ENCODE measurements at places on chromosomes 1 and 21.

DNA sequence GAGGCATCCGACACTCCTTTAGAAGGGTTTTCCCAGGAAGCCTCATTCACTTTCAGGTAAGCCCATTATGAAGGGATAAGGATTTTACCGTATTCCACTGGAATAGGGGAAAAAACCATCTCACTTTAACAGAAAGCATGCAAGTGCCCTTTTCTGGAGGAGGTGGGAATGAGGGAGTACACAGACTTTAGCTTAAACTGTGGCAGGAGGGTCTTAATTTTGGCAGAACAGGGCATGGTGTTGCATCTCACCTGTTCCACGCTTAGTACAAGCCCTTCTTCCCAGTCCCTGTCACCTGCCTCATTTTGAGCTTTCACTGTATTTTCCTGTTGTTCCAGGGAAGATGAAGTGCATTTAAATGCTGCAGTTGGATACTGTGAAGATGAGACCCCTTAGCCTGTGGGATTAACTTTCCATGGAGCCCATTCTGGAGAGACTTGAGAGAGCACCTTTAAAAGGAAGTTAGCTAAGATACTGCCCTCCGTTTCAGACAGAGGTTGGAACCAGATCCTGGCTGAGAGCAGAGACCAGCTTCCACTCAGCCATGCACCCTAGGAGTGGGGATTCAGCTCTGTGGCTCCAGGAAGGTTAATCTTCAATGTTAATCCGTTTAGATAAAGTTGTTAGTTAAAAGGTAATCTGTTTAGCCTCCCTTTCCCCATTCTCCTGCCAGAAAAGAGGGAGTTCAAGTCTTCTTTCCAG lies 42.6 kb downstream of the PBX1 start:
- DNase-seq, result no peak

DNA sequence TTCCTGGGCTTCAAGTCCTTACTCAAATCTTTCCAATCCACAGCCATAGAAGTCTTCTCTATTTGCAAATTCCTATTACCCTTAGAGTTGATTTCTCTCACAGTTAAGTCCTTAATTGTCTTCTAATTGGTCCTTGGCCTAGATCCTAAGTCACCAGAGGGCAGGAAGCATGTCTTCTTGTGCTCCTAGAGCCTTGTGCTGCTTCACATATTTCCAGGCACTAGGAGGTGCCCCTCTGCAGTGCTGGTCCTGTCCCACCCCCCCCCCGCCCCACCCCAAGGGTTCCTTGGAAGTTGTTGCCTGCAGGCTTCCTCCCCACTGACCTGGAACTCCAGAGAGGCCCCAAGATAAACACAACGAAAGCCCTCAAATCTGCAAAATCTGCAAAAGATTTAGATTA lies 28.1 kb upstream of the TARBP1 start:
- no peak for DNase-seq

GRCh38 chr1:35047188-35047858 lies 15.6 kb upstream of the ZMYM6 start:
- no peak for DNase-seq

- DNase-seq, result no peak
Measured at GRCh38 chr1:3120994-3121393, 52.0 kb downstream of the PRDM16 start.

GRCh38 chr1:8083739-8084484 lies 57.8 kb upstream of the ERRFI1 start:
- no peak for DNase-seq

- DNase-seq, result no peak
Measured at GRCh38 chr1:229841230-229841629, 215.2 kb downstream of the URB2 start.

DNA sequence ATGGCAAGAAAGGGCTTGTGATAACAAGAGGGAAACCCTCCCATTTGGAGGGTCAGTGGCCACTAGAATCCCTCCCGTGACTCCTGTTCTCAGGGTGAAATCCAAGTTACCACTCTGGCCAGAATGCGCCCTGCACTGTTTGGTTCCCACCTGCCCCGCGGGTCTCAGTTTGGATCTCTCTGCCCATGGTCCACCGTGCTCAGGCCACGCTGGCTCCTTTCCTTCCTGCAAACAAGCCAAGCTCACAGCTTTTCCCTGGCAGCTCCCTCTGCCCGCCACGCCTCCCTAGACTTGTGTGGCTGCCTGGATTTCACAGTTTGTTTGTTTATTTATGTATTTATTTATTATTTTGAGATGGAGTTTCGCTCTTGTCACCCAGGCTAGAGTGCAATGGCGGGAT lies 179.5 kb upstream of the VAMP3 start:
- DNase-seq, result no peak

DNA sequence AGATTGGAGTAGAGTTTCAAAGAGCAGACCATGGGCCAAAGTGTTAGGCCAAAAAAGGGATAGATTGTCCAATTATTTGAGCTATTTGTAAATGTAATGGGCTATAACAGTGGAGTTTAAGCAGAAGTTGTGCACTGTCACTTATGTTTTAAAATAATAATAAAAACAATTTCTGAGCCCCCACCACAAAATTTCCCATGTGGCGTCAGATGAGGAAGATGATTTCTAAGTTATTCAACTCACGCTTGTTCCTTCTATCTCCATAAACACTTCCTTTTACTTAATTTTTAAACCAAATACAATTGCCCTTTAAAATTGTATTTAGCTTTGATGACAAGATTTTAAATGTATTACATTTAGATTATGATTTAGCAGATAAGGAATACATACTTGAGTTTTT lies 330.0 kb downstream of the PTPRC start:
- no peak for DNase-seq

- DNase-seq, result peak; percentile 34
Measured at GRCh38 chr1:3611170-3612019, at the start of gene MEGF6. MEGF6 (minus strand) TSS chr1:3611508; CDS start chr1:3611268, 240 bp downstream.

- no peak for DNase-seq
Measured at GRCh38 chr21:38297194-38297631, 40.4 kb downstream of the KCNJ15 start.

- no peak for DNase-seq
Measured at GRCh38 chr1:178953034-178953433, 72.7 kb upstream of the FAM20B start.

- no peak for DNase-seq
Measured at GRCh38 chr1:245831518-245831917, 675.6 kb downstream of the SMYD3 start.

- DNase-seq, result no peak
Measured at GRCh38 chr1:9840176-9840575, 16.4 kb upstream of the CLSTN1 start.

GRCh38 chr1:20035114-20035513 lies 34.9 kb upstream of the PLA2G5 start:
- no peak for DNase-seq

DNA sequence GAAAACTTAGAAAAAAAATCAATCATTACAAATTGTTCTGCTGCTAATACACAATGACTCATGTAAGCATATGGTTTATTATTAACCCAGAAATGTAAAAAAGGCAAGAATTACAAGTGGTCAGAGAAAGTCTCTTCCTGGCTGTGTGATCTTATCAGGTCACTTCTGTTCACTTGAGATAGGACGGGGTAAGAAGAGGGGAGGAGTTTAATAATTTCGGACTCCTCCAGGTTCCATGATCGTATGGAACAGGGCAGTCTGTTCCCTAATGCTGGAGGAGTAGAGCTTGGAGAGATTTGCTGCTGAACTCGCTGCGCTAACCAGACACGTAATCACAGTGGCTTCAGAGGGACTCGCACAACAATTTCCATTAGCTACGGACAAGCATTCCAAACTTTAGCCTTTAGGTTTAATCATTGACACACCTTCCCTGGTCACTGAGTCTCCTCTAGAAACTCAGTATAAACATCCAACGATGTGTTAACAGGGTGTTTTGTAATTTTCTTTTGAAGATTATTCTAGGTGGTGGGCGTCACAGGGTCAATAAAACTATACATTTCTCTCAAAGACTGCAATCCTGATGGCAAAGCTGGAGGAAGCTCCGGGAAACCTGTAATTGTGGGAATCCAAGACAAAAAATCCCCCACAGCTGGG lies 1.3 kb downstream of the CRYZ start:
- DNase-seq, result no peak

DNA sequence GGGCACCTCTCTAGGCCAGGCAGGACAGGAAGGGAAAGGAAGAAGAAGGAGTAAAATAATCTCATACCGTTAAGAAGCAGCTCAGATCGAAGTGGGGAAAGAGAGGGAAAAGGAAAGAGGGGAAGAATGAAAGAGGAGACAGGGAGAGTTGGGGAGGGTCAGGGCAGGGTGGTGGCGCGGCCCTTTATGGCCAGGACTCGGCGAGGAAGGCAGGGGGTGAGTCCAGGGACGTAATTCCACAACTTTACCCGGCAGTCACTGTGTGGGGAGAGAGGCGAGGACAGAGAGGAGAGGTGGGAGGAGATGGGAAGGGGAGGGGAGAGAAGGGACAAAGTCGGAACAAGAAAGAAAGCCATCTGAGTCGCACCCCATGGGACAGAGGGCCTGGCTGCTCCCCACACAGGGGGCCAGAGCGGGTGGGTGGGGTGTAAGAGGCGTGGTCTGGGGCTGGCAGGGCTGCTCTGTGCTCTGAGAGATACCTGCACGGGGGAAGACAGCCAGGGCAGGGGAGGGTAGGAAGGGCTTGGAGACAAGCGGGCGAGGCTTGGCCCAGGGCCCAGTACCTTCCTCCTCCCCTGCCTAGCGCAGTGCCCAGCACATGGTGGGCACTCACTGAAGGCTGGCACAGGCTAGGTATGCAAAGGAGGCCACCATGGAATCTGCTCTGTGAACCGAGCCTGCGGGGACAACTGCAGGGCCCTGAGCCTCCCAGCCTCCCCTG lies 49.4 kb downstream of the KIF21B start:
- no peak for DNase-seq

DNA sequence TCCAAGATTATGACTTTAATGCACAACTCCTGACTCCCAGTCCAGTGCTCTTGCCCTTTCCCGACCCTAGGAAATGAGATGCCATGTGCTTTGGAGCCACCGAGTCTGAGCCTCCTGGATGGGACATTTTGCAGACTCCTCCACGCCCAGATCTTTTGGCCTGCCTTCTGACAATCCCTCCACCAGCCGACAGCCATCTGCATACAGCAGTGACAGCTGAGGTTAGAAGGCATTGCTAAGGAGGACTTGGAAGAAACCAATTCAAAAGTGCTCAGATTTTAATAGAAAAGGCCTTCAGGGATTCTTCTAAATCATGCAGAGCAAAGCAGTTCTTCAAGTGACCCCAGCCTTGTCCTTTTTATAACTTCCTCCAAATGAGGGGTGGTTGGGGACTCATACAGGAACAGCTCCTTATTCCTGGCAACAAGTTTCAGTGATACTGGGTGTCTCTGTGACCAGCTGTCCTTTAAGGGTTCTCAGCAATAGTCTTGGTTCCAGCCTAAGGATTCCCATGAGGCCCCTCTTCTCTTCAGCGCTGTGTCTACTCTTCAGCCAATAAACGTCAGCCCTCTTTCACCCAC lies 369.3 kb downstream of the PBX1 start:
- no peak for DNase-seq

DNA sequence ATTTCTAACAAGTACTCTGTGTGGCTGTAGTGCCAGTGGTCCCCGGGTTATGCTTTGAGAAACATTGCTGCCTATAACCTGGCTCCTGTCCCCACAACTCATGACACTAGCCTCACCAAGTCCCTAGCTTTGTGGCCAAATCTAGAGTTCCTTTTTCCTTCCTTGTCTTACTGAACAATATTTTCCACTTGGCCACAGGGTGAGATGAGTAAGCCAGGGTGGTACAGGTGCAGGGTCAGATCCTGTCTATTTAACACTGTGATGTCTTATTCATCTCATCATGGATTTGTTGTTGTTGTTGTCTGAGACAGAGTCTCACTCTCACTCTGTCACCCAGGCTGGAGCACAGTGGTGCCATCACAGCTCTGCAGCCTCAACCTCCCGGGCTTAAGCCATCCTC lies 18.6 kb downstream of the ARMH1 start:
- DNase-seq, result no peak

DNA sequence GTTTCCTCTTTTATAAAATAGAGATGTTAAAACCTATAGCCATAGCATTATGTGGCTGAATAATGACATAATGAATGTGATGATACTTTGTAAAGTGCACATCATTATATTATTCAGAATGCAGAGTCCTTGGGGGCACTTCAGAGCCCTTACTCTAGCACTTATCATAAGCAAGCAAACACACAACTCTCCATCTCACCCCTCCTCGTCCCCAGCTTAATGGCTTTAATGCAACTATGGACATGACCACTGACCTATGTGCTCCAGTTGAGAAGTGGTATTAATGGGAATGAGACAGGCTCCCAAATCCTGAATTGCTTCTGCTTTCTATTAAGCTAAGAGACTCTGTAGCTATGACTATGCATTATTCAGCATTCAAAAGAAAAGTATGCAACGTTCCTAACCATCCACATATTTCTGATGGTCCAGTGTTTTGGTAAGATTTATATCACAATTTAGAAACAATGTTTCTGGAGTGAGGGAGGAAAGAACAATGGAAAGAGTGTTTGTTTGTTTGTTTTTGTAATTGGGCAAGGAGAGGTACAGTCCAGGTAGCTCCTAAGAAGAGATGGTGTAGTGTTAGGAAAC lies 194.0 kb upstream of the PLXNA2 start:
- DNase-seq, result no peak

GRCh38 chr1:16116625-16117024 lies 39.2 kb downstream of the EPHA2 start:
- no peak for DNase-seq

DNA sequence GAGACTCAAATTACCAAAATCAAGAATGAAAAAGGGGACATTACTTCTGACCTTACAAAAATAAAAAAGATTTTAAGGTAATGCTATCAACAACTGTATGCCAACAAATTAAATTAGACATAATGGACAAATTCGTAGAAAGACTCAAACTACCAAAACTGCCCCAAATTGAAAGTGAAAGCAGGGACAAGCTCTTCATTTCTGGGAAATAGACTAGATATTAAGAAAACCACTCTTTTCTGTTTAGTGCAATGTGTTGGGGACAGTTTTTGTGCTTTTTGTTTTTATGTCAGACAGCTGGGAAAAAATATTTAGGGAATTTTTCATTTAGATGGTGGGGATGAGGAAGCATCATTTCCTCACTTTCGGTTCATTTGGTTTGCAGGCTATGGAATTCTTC lies 4.9 kb upstream of the GBP1 start:
- DNase-seq, result no peak

GRCh38 chr1:200556002-200556401 lies 64.5 kb downstream of the KIF14 start:
- no peak for DNase-seq

GRCh38 chr1:60271041-60271440 lies 197.5 kb upstream of the C1orf87 start:
- DNase-seq, result no peak

GRCh38 chr1:93615582-93616150 lies 66.0 kb downstream of the BCAR3 start:
- peak; percentile 80 for DNase-seq

GRCh38 chr1:57285992-57286391 lies 137.9 kb downstream of the DAB1 start:
- DNase-seq, result no peak

- no peak for DNase-seq
Measured at GRCh38 chr1:56024155-56024554, 555.2 kb downstream of the PLPP3 start.
